ENCODE measurements at places on chromosomes 6 and 20. TPM values are rescaled to one million over a fixed set of nuclear protein-coding genes. Genes with fewer than 3 reads are reported as not detected.

KIF6 gene
- total RNA-seq = 0.39 TPM

MUCL3 gene
- not detected for total RNA-seq

TCP11 gene
- 0.36 TPM for total RNA-seq

EYS gene
- total RNA-seq = not detected

SRSF12 gene
- 1.9 TPM for total RNA-seq

ZBTB46 gene
- 17.4 TPM for total RNA-seq

STAU1 gene
- 72.5 TPM for total RNA-seq

RAET1G gene
- 0.99 TPM for total RNA-seq

TRIM40 gene
- not detected for total RNA-seq

SAMD10 gene
- total RNA-seq = 4.1 TPM

PRR18 gene
- total RNA-seq = not detected

DNPH1 gene
- 10.2 TPM for total RNA-seq

HRH3 gene
- total RNA-seq = not detected

KPNA5 gene
- total RNA-seq = 21.7 TPM

DLK2 gene
- not detected for total RNA-seq

PLEKHG1 gene
- 36.2 TPM for total RNA-seq

GTSF1L gene
- not detected for total RNA-seq

SLPI gene
- 41.2 TPM for total RNA-seq

ACTL10 gene
- total RNA-seq = 1.2 TPM

DSTN gene
- total RNA-seq = 1,041 TPM

ATP6V1G2 gene
- total RNA-seq = 1.5 TPM

ZC2HC1B gene
- total RNA-seq = not detected

ENPP4 gene
- total RNA-seq = 27.0 TPM

THBD gene
- total RNA-seq = 79.8 TPM

BYSL gene
- total RNA-seq = 9.7 TPM

HDAC2 gene
- total RNA-seq = 61.5 TPM

ECT2L gene
- total RNA-seq = 0.30 TPM

CYP24A1 gene
- total RNA-seq = not detected

REV3L gene
- total RNA-seq = 74.9 TPM

SLC17A2 gene
- not detected for total RNA-seq

NHLRC1 gene
- 1.6 TPM for total RNA-seq

RIPOR3 gene
- total RNA-seq = 3.4 TPM

MAP7 gene
- 2.5 TPM for total RNA-seq

ABHD12 gene
- 32.3 TPM for total RNA-seq

ZNF217 gene
- total RNA-seq = 30.9 TPM

CST2 gene
- 0.75 TPM for total RNA-seq

ZNF831 gene
- 0.57 TPM for total RNA-seq

SLC17A3 gene
- total RNA-seq = not detected

LY6G5C gene
- 3.3 TPM for total RNA-seq

SIGLEC1 gene
- total RNA-seq = 16.8 TPM

MUC22 gene
- not detected for total RNA-seq

Data from aorta (tissue), 5 donors.